ENCODE measurements at places on chromosomes 3 and 15. TPM values are rescaled to one million over a fixed set of nuclear protein-coding genes. Genes with fewer than 3 reads are reported as not detected.

- no peak for DNase-seq
Observed at GRCh38 chr3:122913539-122914100, 113.9 kb downstream of the SEMA5B start.

- DNase-seq, result no peak
Observed at GRCh38 chr3:152126260-152126659, 142.5 kb upstream of the MBNL1 start.

DNA sequence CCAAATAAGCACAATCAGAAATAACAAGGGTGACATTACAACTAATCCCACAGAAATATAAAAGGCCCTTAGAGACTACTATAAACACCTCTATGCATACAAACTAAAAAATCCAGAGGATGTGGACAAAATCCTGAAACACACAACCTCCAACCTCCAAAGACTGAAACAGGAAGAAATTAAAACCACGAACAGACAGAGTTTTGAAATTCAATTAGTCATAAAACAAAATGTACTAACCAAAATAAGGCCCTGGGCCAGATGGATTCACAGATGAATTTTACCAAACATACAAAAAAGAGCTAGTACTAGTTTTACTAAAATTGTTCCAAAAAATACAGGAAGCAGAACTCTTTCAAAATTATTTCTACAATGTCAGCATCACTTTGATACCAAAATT is 1043.6 kb downstream of the DIPK2A start:
- no peak for DNase-seq

- DNase-seq, result no peak
Observed at GRCh38 chr3:125591116-125591760, 4.1 kb downstream of the OSBPL11 start.

GRCh38 chr15:89075846-89076245 is 12.4 kb upstream of the ABHD2 start:
- DNase-seq, result no peak

The MTHFS gene
- total RNA-seq, result 90.1 TPM

GRCh38 chr3:1943395-1944118 is 155.1 kb upstream of the CNTN4 start:
- DNase-seq, result no peak

The GHSR gene
- not detected for total RNA-seq

The LRRC31 gene
- not detected for total RNA-seq

DNA sequence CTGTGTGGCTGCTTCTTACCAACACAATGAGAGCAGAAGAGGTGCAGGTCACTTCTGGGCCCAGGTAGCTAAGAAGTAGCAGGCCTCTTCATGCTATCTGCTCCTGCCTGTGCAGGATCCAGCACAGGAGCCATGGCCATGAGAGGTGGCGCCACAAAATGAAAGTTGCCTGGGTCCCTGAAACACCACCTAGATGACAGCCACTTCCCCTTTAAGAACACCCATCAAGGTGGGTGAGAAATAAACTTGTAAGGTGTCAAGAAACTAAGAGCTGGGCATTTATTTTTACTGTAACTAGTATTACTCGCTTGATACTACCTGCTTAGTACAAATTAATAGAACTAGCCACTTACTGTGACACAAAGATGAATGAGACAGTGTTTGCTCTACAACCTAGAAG is 484.6 kb upstream of the TBL1XR1 start:
- no peak for DNase-seq

- DNase-seq, result peak; percentile 56
Observed at GRCh38 chr3:99534951-99535704, 103.3 kb upstream of the COL8A1 start.

The GABRA5 gene
- total RNA-seq, result 5.9 TPM

The CMTM7 gene
- total RNA-seq, result 12.4 TPM

The LARP6 gene
- 42.2 TPM for total RNA-seq

- no peak for DNase-seq
Observed at GRCh38 chr3:28115316-28115715, 126.1 kb upstream of the CMC1 start.

- DNase-seq, result no peak
Observed at GRCh38 chr3:61617041-61617440, 55.7 kb downstream of the PTPRG start.

- DNase-seq, result no peak
Observed at GRCh38 chr3:123909785-123910184, 25.7 kb upstream of the MYLK start.

- no peak for DNase-seq
Observed at GRCh38 chr3:31047673-31048072, 153.2 kb upstream of the GADL1 start.

- DNase-seq, result peak; percentile 48
Observed at GRCh38 chr3:72678867-72679266, 169.4 kb downstream of the SHQ1 start.

GRCh38 chr15:35289024-35289617 is 204.0 kb upstream of the NANOGP8 start:
- DNase-seq, result peak; percentile 34

DNA sequence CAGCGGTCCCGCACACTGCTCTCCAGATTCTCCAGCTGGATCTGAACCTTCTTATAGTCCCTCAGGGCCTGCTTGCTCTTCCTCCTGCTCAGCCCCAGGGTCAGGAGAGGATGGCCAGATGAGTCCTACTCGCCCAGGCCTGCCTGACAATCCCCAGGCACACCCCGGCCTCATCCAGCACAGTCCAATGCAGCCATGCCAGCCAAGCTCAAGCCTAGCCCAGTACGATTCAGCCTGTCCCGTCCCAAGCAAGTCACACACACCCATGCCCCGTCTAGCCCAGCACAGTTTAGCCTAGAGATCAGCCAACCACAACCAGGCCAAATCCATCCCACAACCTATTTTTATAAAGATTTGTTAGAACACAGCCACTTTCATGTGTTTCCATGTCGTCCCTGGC is 16.8 kb downstream of the PLXNB1 start:
- no peak for DNase-seq

- no peak for DNase-seq
Observed at GRCh38 chr3:105327662-105328337, 38.9 kb upstream of the ALCAM start.

DNA sequence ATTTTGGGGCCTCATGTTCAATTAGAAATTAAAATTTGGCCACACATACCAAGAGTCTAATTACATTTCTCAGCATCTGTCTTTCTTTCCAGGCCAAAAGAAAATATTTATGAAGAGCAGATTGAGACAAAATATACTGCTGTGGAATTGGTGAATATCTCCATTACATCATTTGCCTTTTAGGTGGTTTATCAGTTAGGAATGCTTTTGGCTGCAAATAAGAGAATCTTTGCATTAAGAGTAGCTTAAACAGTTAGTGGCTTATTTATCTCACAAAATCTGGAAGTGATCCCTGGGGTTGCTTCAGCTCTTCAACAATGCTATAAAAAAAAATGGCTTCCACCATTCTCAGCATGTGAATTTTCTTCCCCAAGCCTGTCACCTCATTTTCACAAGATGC is 308.7 kb downstream of the MAGI1 start:
- no peak for DNase-seq

DNA sequence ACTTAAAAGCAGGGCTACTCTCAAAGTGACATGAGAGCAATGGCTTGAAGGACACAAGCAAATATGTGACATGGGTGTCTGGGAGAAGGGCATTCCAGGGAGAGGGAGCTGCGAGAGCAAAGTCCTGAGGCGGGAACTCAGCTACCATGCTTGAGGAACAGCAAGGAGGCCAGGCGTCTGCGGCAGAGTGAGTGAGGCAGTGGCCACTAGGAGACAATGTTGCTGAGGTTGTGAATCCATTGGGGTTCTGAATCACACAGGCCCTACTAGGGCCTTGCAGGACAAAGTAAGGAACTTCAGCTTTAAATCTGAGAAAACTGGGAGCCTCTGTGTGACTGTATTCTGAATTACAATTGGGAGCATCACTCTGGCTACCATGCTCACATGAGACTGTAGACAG is 94.1 kb upstream of the PRICKLE2 start:
- no peak for DNase-seq

GRCh38 chr3:142118911-142119310 is 30.4 kb downstream of the TFDP2 start:
- DNase-seq, result no peak

GRCh38 chr3:127908202-127908601 is 6.8 kb upstream of the KBTBD12 start:
- no peak for DNase-seq

GRCh38 chr3:150703299-150703755 is 393 bp downstream of the ERICH6 start:
- no peak for DNase-seq

DNA sequence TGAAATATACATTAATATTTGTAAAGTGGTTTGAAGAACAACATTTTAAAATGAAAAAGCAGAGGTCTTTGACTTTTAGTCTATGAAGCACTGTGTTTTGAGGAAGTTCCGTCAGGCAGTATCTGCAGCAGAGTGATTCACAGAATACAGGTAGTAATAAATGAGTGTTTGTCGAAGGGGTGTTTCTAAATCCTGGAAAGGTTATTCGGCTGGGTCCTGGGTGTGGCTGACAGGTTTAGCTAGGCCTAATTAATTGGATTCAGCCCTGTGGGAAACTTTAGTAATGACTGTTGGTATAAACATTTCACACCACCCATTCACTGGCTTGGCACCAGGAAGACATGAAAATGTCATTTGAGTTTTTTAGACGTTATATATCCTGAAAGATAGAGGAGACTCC is 51.3 kb downstream of the TIPARP start:
- DNase-seq, result no peak

DNA sequence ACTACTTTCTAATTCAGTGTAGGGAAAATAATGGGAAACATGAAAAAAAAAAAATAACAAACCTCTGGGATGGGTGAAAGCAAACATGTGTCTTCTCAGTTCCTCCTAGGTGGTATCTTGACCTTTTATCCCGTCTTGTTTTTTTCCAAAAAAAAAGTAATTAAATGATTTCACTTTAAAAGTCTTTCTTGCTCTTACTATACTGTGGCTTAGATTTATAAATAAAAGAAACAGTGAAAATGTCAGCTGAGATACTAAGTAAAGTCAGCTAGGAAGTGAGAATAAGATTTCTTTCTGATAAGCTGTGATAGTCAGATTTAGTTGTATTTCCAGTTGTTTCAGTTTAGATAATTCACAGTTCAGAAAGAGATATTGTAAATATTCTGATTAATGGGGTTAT is 37.4 kb downstream of the BBX start:
- no peak for DNase-seq

The VPS39 gene
- 13.1 TPM for total RNA-seq

- DNase-seq, result no peak
Observed at GRCh38 chr3:72738752-72739530, 109.3 kb downstream of the SHQ1 start.

DNA sequence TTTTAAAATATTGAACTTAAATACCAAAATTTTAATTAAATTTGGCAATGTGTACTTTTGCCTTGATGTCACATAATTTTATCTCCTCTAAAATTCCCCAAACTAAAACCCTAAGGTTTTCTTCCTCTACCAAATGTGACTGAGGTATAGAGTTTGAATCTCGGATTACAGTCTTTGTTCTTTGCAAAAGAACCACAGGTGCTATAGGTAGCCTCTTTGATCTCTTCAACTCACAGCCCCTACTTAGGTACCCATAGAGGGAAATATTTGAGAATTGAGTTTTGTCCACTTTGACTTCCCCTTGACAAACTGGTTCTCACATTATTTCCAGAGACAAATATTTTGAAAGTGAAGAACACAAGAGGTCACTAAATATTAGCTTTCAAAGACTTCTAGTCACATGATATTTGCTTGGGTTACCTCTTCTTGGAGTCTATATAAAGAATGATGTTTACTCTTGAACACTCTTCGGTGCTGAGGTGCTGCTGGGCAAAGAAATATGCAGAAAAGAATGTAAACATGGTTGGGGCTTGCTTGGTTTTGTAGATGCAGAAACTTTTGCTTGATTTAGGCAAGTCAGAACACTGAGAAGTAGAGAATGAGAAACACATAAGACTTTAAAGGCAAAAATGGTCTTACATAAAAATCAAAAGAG is 120.8 kb upstream of the MCTP2 start:
- DNase-seq, result no peak

The GP9 gene
- total RNA-seq, result not detected

- peak; percentile 70 for DNase-seq
Observed at GRCh38 chr3:171788546-171789351, 21.5 kb downstream of the PLD1 start.

GRCh38 chr3:61961900-61962299 is 400.5 kb downstream of the PTPRG start:
- DNase-seq, result no peak

- no peak for DNase-seq
Observed at GRCh38 chr3:82558081-82558480, 796.6 kb upstream of the GBE1 start.

GRCh38 chr3:78642226-78643035 is 1125.4 kb downstream of the ROBO1 start:
- DNase-seq, result no peak

- no peak for DNase-seq
Observed at GRCh38 chr3:22732641-22733040, 470.5 kb upstream of the UBE2E2 start.

- DNase-seq, result no peak
Observed at GRCh38 chr3:152127058-152127457, 141.7 kb upstream of the MBNL1 start.

GRCh38 chr3:167852216-167852615 is 116.7 kb downstream of the SERPINI1 start:
- no peak for DNase-seq

GRCh38 chr15:22887157-22887951 is 48.9 kb downstream of the NIPA2 start:
- DNase-seq, result peak; percentile 56

The SPTBN5 gene
- total RNA-seq, result 1.1 TPM

The KBTBD12 gene
- not detected for total RNA-seq

DNA sequence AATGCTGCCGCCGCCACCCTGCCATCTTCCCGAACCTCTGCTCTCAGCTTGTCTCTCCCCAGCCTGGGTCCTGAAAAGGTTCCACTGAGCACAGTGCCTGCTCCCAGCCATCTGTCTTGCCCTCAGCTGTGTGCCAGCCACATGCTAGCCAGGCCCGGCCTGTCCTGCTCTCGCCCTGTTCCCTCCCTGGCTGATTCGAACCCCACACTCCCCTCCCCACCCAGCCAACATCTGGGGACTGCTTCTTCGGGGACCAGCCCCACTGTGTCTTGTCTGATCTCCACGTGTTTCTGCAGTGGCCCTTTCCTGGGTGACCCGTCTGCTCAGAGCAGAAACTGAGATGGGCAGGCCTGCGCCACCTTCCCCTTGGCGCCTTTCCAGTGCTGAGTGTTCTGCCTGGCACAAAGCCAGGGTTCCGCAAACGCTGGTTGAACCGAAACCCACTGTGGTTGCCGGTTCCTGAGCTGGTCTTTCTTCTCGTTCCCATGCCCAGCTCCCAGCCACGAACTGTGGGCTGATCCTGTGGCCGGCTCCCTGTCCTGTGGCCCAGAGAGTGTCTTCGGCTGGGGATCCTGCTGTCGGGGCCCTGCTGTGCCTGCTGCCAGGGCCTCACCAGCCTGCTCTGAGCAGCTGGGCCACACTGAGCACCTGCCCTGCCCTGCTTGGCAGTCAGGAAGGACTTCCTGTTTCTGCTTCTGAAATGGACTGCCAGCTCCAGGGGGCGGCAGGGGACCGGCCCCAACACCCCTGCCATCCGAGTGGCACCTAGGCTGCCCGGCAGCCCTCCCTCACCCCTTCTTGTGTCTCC is 62.7 kb upstream of the KLF13 start:
- peak; percentile 58 for DNase-seq

DNA sequence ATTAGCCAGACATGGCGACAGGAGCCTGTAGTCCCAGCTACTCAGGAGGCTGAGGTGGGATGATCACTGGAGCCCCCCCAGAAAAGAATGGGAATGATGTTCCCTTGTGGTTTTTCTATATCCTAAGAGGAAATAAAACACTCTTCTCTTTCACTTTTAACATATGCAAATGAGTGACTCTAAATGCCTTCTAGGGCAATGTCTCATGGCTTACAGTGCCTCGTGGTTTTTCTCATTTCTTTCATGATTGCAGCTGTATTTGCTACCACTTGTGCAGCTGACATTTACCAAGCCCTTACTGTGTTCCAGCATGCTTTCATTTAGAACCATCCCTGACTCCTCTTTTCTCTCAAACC is 26.4 kb downstream of the STOML1 start:
- no peak for DNase-seq

Data from Daoy (cell line).